Ovary (tissue), 10 donors: ENCODE measurements at places on chromosomes 1 and 21. TPM values are rescaled to one million over a fixed set of nuclear protein-coding genes. Genes with fewer than 3 reads are reported as not detected.

The DDX20 gene
- 10.6 TPM for total RNA-seq

The G0S2 gene
- 79.2 TPM for total RNA-seq

The OPRD1 gene
- not detected for total RNA-seq

The SPRR2E gene
- not detected for total RNA-seq

The CLCNKB gene
- total RNA-seq: 8.2 TPM
